ENCODE measurements at places on chromosomes 13 and 19. TPM values are rescaled to one million over a fixed set of nuclear protein-coding genes. Genes with fewer than 3 reads are reported as not detected.

DNA sequence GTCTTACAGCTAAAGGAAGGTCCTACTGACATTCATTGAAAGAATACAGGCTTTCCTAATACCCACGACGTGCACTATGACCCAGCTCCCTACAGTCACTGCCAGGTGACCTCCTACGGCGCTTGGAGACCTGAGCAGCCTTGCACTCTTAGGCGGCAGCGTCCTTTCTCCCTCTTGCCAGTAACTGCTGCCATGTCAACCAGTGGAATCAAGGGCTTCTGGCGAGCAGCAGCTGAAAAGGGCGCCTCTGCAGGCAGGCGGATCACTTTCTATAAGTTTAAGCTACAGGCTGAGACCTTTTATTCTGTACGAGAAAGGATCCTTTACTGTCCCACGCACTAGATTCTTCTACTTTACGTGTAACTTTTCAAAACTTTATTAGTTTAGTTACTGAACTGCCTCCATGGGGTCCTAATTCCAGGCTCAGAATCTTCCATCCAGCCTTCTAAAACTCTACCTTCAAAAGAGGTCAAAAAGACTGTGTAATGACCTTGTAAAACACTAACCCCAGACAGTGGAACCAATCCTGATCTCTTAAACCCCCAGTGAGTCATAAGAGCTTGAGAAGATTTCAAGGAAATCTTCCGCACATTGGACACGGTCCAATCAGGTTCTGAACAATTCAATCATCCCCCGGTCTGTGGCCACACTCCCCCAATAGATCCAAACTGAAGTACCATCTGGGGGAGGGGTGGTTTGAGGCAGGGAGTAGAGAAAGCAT, 1.9 kb downstream of the KCTD12 start:
- no peak for DNase-seq

Gene ZNF541
- total RNA-seq, result 0.47 TPM

- no peak for DNase-seq
These were observed 21.9 kb downstream of the CCL25 start for GRCh38 chr19:8074501-8074900.

DNA sequence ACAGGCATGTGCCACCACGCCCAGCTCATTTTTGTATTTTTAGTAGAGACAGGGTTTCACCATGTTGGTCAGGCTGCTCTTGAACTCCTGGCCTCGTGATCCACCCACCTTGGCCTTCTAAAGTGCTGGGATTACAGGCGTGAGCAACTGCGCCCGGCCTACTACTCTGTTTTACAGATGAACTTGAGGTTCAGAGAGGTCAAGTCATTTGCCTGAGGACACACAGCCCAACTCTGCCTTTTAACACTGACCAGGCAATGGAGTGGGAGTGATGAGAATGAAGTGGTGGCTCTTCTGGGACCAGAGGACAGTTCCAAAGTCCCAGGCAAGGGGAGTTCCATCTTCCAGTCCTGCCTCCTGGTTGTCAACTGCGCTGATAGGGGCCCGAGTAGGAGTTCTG, 41.4 kb downstream of the CERS4 start:
- no peak for DNase-seq

GRCh38 chr19:15721268-15721667, 6.6 kb upstream of the OR10H2 start:
- no peak for DNase-seq

DNA sequence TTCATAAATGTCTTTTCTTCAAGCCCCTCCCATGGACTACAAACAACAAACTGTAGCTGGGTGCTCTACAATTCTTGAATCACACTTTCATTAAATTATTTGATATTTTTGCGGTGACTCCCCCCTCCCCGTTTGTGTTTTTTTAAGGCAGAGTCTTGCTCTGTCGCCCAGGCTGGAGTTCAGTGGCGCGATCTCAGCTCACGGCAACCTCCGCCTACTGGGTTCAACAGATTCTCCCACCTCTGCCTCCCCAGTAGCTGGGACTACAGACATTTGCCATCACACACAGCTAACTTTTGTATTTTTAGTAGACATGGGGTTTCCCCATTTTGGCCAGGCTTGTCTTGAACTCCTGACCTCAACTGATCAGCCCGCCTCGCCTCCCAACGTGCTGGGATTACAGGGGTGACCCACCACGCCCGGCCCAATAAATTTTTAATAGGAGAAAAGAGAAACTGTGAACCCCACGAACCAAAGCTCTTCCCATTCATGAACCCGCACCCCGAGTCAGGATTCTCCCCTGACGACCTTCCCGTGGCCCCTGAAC, 703 bp downstream of the ZNF506 start:
- no peak for DNase-seq

- DNase-seq, result no peak
These were observed 51.7 kb upstream of the EEF1AKMT1 start for GRCh38 chr13:20825477-20825875.

Gene FLT3
- total RNA-seq, result 1.1 TPM

Gene CCDC70
- not detected for total RNA-seq

GRCh38 chr13:98690348-98691022, 62.0 kb downstream of the SLC15A1 start:
- DNase-seq, result no peak

- DNase-seq, result no peak
These were observed 736.9 kb downstream of the EFNB2 start for GRCh38 chr13:105798541-105798940.

DNA sequence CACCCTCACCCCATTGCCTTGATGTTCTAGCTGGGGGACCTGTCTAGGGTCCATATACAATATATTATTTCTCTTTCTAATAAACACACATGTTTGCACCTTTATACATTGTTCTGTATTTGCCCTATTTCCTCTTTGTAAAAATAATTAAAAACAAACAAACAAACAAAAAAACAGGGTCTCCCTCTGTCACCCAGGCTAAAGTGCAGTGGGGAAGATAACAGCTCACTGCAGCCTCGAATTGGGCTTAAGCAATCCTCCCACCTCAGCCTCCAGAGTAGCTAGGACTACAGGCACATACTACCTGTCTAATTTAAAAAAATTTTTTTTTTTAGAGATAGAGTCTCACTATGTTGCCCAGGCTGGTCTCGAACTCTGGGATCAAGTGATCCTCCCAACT, 5.9 kb upstream of the FBN3 start:
- no peak for DNase-seq

DNA sequence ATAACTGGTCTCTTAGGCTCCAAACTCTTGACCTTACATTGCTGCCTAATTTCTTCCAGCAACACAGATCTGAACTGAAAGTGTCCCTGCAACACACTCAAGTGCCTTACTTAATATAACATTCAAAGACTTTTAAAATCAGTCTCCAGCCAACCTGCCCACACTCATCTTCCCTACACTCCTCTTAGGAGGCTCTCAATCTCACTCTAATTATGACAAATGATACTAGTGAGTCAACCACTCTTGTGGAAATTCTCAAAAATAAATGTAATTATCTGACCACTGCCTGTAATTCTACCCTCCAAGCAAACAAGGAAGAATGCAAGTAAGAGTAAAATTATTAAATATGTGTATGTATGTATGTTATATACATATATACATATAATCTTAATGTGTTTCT, 348.1 kb upstream of the MIR17HG start:
- DNase-seq, result no peak

DNA sequence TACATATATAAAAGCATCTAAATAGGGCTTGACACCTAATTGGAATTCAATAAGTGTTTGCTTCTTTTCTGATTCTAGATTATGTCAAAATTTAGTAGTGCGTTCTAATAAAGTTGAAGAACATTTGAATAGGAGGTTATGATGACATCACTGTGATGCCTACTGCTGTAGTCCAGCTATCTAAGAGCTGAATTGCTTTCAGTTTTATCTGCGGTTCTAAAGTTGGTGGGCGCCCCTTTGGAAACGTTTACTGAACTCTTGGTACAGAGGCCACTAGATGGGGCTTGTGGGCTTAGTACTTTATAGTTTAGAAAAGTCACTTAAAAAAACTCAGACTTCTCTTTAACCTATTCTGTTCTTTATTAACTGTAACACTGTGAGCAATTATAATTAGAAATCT, 776.9 kb downstream of the GPC5 start:
- no peak for DNase-seq

Gene PRODH2
- not detected for total RNA-seq

Gene SLC1A6
- total RNA-seq, result not detected

Gene PNMA8B
- total RNA-seq, result 0.93 TPM

DNA sequence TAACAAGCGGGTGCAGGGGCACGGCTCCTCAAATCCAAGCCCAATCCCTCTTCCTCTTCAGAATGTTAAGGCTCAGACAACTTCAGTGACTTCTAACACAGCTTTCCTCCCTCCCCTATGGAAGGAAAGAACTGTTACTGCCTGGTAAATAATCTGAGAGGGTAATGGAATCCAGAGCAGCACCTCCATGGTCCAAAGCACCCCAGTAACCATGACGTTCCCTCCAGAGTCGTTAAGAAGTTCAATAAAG, 969 bp downstream of the AKT2 start:
- no peak for DNase-seq

DNA sequence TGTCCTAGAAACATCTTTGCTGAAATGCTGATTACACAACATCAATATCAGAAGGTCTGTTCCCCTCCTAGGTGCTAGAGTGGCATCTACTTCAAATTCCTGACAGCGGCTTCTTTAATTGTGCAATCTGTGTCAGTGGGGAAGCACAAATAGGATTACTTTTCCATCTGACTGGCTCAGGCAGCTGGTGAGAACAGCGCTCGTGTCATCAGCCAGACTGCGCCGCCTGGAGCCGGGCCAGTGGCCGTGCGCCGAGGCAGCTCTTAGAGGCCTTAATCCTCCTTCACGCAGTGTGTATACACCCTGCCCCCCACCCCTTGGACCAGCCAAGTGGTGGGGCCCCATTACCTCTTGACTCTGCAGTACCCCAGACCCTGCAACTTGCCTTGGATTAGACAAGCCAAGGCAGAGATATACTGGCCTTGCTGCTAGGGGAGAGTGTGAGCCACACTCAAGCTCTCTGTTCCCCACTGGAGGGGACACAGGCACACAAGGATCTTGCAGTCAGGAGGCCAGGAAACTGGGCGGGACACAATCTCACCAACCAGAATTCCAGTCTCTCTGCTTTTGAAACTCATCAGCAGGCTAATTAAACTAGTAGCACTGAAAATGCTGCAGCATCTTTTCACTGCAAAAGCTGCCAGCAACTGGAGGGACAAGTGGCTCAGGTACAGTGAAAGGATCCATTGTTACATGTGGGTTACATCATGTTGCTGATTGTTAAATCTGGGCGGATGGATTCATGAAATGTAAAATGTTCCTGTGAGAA, 48.9 kb upstream of the EPHX3 start:
- DNase-seq, result no peak

Gene XAB2
- total RNA-seq, result 37.0 TPM

Gene BORCS8
- 29.8 TPM for total RNA-seq

GRCh38 chr19:16415806-16416205, 56.0 kb downstream of the EPS15L1 start:
- no peak for DNase-seq

DNA sequence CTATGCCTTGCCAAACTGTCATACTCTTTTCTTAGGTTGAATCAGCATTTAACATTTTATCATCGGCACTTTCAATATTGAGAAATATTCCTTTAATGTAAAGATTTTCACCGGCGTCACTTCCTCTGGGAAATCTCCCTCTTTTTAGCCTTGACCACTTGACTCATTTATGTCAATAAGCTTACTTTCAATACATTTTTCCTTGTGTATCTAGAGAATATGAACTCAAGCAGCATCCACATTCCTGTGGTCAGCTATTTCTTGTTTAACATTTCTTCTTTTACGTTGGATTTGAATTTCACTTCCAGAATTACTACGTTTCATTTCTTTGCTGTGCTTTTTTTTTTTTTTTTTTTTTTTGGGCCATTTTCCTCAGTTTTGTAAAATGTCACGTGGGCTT, 271.2 kb upstream of the HTR2A start:
- DNase-seq, result no peak

- DNase-seq, result no peak
These were observed 259.9 kb upstream of the STARD13 start for GRCh38 chr13:33545492-33545891.

DNA sequence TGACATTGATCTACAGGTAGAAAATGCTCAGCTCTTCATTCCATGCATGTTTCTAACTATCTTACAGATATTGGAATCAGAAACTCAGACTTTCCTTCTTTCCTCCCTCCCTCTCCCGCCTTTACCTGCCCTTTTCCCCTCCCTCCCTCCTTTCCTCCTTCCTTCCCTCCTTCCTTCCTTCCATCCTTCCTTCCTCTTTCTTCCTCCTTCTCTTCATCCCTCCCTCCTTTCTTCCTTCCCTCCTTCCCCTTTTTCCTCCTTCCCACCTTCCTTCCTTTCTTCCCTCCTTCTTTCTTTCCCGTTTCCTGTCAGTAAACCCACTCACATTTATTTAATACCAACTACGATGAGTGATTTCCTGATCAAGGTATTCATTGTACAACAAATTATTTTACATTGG, 113.4 kb upstream of the IRS2 start:
- no peak for DNase-seq

DNA sequence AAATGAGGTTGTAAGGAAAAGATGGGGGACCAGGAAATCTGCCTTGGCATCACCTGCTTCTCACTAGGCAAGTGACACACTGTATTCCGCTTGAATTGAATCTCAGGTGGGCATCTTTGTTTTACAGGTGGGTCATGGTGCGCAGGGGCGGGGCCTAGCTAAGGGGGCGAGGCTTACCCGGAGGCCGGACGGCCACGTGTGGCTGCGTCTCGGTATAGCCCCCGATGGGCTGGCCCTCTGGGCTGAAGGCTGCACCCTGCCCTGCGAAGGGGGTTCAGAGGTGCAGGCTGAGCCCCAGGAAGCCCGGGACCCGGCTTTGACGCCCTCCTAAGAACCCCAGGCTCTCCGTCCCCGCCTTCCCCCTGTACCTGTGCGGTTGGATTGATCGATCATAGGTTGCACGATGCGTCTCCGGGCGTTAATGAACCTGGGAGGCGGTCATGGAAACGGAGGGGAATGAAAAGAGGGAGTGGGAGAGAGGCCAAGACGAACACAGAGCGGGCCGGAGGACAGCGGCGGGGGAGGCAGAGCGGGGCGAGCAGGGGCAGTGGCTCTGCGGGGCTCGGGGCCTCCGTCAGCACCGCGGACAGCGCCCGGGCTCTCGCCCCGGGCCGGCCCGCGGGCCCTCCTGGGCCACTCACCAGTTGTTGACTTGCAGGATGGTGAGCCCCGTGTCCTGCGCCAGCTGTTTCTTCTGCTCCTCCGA, 12.5 kb downstream of the MEIS3 start:
- no peak for DNase-seq

DNA sequence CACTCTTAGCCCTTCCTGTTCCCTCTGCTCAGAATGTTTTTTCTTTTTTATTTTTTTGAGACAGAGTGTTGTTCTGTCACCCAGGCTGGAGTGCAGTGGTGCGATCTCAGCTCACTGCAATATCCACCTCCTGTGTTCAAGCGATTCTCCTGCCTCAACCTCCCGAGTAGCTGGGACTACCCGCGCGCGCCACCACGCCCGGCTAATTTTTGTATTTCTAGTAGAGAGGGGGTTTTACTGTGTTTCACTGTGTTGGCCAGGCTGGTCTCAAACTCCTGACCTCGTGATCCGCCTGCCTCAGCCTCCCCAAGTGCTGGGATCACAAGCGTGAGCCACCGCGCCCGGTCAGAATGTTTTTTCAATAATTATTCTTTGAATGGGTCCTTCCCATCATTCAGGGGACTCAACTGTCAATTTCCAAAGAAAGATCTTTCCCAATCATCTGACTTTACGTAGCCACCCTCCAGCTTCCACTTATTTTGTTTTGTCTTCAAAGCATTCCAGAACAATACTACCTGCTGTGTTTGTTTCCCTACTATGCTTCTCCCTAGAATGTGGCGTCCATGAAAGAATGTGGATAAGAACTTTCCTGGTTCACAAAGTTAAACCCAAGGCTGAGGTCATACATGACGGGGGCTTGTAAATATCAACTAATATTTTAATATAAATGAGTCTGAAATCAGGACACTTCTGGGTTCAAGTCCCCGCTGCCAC, 1.2 kb downstream of the NDUFA7 start:
- DNase-seq, result no peak

Gene AP2A1
- total RNA-seq, result 73.5 TPM

Measured in omental fat pad (tissue), 4 donors.